ENCODE measurements at places on chromosomes 6 and 20. TPM values are rescaled to one million over a fixed set of nuclear protein-coding genes. Genes with fewer than 3 reads are reported as not detected.
A peak's percentile ranks its signal among the peaks of the same experiment; 100 is the strongest.

- DNase-seq = no peak
Measured at GRCh38 chr20:38450412-38450975, 15.4 kb upstream of the SNHG17 start.

- no peak for DNase-seq
Measured at GRCh38 chr6:72857791-72858585, 236.1 kb downstream of the KCNQ5 start.

DNA sequence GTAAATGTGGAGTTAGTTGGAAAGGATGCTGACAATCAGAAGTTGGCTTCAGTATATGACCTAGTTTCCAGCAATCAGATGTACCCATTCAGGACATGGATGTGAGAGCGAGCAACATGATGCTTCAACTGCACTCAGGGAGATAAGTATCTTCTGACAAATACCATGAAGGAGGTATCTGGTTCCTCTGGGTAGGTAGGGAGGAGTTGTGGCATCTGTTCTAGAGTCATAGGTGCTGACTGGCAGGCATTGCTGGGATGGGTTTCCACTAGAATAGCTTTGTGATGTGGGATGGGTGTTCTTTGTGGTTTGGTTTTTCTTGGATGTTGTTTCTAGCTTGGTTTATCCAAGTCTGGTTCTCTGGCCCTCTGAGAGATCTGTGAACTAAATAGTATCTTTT lies 3.9 kb upstream of the REV3L start:
- DNase-seq = no peak

DNA sequence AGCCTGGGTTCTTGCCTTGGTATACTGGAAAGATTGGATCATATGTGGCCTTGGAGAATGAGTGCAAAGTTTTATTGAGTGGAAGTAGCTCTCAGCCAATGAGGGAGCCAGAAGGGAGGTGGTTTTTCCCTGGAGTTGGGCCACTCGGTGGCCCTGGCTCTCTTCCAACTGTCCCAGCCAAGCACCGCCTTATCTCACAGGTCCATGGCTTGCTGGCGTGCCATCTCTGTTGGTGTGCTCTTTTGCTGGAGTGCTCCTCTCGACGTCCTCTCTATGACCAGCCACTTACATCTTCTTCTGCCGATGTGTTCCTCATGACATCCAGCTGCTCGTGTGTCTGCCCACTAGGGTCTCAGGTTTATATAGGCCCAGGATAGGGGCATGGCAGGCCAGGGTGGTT lies 505.9 kb upstream of the SYNCRIP start:
- no peak for DNase-seq

GRCh38 chr6:91483415-91484105 lies 896.7 kb upstream of the MAP3K7 start:
- DNase-seq = no peak

DNA sequence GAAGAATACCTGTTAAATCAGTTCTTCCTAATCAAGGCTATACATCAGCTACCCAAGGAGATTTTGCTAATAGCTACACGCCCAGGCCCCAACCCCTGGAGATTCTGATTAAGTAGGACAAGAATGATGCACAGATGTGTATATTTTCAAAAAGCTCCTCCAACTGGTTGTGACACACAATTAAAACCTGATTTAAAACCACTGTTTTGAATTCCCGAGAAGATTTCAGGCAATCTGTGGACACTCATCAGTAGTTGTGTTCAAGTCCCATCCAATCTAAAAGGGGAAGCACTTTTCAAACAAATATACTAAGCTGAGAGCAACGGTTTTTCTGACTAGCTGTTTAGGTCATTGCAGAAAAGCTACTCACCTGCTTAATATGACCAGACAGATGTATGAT lies 118.9 kb upstream of the NHSL1 start:
- DNase-seq = no peak

DNA sequence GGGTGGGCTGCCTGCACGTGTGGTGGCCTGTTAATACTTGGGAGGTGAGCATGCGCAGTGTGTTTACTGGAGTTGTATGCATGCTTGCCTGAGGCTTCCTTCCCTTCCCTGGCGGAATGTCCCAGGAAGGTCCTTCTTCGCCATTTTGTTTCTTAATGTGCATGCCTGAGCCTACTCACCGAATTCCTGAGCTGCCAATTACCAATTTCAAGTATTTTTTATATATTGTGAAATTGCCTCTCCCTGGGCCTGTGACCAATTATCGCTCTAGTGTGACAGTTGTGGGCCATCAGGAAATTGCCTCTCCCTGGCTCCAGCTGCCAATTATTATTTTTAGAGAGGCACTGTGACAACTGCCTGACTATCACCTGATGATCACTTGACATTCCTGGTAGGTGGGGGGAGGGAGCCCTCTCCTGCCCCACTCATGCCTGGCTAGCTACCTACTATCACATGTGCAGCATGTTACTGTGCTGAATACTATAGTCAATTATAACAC lies 70.0 kb downstream of the FAM50B start:
- DNase-seq = no peak

DNA sequence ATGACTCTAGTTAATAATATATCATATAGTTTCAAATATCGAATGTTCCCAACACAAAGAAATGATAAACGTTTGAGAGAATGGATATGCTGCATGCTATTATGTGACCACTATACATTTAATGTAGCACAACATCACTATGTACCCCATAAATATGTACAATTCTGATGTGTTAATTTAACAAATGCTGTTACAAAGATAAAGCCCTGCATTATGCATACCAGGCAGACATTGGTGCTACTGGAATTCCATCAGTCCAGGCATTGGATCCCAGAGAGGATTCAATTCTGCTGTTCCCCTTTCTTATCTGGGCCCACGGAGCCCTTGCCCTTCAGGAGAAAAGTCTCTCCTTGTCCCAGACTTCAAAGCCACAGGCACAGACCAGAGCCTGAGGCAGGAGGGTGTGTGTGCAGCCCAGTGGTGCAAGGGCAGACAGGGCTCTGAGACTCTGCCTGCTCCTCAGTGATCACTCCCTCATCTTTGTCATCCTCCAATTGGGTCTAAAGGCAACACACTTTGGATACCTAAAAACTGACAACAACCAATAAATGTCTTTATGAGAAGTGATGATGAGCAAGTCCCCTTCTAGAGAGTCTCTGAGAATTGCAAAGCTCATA lies 45.2 kb downstream of the PSMG4 start:
- DNase-seq = no peak

GRCh38 chr20:4961746-4962145 lies 39.6 kb downstream of the SLC23A2 start:
- DNase-seq = peak; percentile 12

- DNase-seq = no peak
Measured at GRCh38 chr6:146850981-146851380, 252.2 kb downstream of the ADGB start.

- no peak for DNase-seq
Measured at GRCh38 chr6:25397406-25397805, 118.2 kb downstream of the CARMIL1 start.

- DNase-seq = no peak
Measured at GRCh38 chr6:154515826-154516225, 5.3 kb upstream of the CNKSR3 start.

DNA sequence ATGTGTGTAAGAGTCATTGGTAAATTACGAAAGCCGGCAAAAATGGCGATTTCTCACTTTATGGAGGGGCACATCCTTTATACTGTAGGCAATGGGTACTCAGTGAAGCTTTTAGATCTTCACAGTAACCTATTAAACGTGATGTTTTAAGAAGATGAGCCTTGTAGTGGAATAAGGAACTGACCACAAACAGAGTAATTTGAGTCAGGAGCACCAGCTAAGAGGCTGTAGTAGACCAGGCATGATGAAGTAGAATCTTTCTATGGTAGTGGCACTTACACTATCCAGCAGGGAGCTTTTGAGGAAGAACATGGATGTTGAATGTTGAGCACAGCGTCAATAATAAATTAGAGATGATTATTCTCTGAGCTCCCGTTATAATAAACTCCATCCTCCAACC lies 65.9 kb downstream of the HIVEP2 start:
- no peak for DNase-seq

- peak; percentile 93 for DNase-seq
Measured at GRCh38 chr20:290084-290831, at the start of gene C20orf96. C20orf96 (minus strand) TSS chr20:290750; CDS start chr20:290610, 140 bp downstream.

- DNase-seq = no peak
Measured at GRCh38 chr6:37239950-37240713, 17.4 kb upstream of the TBC1D22B start.

DNA sequence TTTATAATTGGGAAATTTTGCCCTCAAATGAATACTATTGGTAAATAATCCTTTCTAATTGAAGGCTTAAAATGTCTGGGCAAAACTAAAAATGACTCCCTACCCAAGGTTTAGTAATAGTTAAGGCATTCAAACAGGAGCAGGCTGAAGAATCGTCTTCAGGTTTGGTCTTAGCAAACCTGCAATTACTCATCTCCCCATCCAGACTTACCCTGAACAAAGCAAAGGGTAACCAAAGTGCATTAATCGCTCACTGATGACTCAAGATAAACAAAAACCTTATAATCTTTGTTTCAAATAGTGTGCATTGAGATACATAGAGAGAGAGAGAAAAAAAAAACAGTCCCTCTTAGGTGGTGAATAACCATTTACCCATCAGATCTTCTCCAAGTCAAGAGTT lies 225.5 kb downstream of the BMP2 start:
- DNase-seq = no peak

- DNase-seq = no peak
Measured at GRCh38 chr20:39862470-39862891, 826.6 kb downstream of the MAFB start.

GRCh38 chr20:4787069-4787468 lies 65.4 kb downstream of the PRND start:
- DNase-seq = no peak

- no peak for DNase-seq
Measured at GRCh38 chr6:474453-475185, 83.1 kb downstream of the IRF4 start.

DNA sequence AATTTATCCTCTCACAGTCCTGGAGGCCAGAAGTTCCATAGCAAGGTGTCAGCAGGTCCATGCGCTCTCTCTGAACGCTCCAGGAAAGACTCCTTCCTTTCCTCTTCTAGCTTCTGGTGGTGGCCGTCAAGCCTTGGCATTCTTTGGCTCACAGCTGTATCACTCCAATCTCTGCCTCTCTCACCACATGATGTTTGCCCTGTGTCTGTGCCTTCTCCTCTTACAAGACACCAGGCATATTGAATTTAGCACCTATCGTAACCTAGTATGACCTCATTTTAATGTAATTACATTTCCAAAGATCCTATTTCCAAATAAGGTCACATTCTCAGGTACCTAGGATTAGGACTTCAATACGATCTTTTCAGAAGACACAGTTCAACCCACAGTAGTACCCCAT lies 428.5 kb downstream of the CD83 start:
- DNase-seq = no peak

GRCh38 chr6:74690365-74690764 lies 515.5 kb downstream of the COL12A1 start:
- DNase-seq = no peak

DNA sequence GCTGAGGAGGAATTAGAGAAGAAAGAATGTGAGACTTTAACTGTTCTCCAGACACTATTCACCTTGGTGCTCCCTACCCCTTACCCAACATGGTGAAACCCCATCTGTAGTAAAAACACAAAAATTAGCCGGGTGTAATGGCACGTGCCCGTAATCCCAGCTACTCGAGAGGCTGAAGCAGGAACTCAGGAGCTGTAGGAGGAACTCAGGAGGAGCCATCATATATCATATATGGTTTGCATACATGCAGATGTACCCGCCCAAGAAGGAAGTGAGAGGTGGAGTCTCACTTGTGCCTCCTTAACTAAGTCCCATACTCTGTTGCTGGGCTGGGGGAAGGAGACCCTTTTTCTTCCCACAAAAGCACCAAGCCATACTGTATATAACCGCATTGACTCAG lies 35.5 kb upstream of the ME1 start:
- DNase-seq = no peak

DNA sequence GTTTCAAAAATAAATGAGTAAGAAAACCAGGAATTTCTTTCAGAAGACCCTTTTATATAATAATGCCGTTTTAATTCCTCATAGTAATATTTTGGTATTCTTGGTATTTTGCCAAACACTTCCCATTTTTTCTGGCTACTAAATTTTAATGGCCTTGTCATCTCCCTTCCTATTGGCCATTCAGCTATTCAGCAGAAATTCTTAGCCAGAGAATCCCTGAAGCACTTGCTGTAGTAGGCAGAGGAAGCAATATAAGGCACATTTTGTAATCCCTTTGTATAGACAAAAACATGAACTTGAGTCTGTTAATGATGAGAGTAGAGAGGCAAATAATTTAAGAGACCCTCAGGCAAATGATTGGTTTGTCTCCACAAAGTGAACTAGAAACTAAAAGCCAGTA lies 118.4 kb upstream of the LAMP5 start:
- no peak for DNase-seq

DNA sequence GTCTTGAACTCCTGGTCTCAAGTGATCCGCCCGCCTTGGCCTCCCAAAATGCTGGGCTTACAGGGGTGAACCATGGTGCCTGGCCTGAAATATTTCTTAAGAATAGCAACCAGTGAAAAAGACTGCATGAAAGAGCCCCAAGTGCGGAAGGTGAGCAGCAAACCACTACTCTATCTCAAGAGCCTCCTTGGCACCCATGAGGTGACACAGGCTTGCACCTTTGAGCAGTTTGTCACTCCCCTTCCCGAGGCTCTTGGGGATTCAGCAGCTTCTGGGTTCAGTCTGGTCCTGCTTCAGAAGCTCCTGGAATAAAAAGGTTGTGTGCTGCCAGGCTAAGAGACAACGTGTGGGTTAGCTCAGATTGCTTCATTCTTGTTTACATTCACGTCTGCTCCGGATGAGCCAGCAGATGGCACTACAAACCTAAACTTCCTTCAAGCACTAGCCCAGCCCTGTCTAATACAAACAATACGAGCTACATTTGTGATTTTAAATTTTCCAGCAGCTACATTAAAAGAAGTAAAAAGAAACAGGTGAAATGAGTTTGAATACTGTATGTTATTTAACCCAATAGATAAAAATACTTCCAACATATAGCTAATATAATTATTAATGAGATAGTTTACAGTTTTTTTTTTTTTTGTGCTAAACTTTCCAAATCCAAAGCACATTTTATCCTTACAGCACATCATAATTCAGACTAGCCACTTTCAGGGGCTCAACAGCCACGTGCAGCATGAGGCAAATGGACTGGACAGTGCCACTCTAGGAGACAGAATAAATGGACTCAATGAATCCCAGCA lies 46.2 kb downstream of the GJA10 start:
- DNase-seq = peak; percentile 69

- no peak for DNase-seq
Measured at GRCh38 chr20:50664254-50664653, 27.1 kb downstream of the RIPOR3 start.

- no peak for DNase-seq
Measured at GRCh38 chr6:12578097-12578496, 138.5 kb upstream of the PHACTR1 start.

PCK1 gene
- total RNA-seq = 0.42 TPM

PPIL1 gene
- total RNA-seq = 57.7 TPM

PCED1A gene
- total RNA-seq = 43.9 TPM

SALL4 gene
- total RNA-seq = 75.8 TPM

DIDO1 gene
- total RNA-seq = 122 TPM

ANKEF1 gene
- total RNA-seq = 3.9 TPM

HIVEP1 gene
- 22.8 TPM for total RNA-seq

FABP7 gene
- not detected for total RNA-seq

GCM1 gene
- total RNA-seq = 0.79 TPM

THBD gene
- total RNA-seq = 1.0 TPM

All from Caco-2 (cell line).